ENCODE measurements at places on chromosomes 2 and 18.

DNA sequence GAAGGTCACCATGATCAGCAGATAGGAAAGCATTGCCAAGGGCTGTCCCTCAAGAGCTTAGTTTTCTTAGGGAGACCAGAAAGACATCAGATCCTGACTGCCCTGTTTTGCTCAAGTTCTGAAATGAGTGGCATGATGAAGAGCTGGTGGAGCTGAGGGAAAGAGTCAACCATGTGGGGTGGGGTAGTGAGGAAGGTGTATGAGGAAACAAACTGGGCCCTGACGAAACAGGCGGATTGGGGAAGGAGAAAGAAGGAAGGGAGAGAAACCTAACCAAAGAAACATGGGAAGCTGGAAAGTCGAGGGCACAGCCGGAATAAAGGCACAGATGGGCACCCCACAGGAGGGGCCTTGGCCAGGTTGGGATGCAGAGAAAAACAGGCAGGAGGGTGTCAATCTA lies 8.0 kb downstream of the TGOLN2 start:
- DNase-seq, result no peak

GRCh38 chr2:164485541-164485940 lies 135.7 kb downstream of the GRB14 start:
- DNase-seq, result no peak

DNA sequence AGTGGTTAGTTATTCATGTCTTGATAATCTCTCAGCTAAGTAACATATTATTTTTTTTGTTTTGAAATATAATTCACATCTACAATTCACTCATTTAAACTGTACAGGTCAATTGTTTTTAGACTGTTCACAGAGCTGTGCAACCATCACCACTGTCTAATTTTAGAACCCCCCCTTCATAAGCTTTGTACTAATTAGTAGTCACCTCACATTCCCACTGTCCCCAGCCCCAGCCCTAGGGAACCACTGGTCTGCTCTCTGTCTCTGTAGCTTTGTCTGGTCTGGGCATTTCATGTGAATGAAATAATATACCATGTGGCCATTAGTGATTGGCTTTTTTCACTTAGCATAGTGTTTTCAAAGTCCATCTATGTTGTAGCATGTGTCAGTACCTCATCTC lies 55.3 kb downstream of the LCLAT1 start:
- DNase-seq, result no peak

GRCh38 chr2:42917425-42917927 lies 125.1 kb upstream of the HAAO start:
- DNase-seq, result no peak

- DNase-seq, result no peak
These were observed 156.8 kb downstream of the TMEM200C start for GRCh38 chr18:5738526-5738925.

GRCh38 chr2:118604371-118604770 lies 243.1 kb downstream of the EN1 start:
- DNase-seq, result no peak
